ENCODE measurements at places on chromosomes 11 and 22.

DNA sequence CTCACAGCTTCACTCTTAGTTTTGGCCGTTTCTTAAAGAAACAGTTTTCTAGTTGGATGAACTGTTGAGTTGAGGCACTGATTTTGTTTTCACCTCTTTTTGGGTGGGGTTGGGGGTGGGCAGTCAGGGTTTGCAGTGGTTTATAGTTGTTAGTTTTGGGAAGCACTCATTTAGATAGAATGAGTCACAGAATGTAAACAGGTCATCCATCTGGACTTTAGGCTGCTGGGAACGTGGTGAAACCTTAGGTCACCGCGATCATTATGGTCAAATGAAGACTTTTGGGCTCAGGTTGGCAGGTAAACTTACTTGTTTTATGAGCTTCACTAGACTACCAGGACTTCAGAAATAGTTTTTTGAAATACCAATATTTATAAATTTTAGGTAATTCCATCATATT, 48.4 kb downstream of the CSTPP1 start:
- no peak for DNase-seq

DNA sequence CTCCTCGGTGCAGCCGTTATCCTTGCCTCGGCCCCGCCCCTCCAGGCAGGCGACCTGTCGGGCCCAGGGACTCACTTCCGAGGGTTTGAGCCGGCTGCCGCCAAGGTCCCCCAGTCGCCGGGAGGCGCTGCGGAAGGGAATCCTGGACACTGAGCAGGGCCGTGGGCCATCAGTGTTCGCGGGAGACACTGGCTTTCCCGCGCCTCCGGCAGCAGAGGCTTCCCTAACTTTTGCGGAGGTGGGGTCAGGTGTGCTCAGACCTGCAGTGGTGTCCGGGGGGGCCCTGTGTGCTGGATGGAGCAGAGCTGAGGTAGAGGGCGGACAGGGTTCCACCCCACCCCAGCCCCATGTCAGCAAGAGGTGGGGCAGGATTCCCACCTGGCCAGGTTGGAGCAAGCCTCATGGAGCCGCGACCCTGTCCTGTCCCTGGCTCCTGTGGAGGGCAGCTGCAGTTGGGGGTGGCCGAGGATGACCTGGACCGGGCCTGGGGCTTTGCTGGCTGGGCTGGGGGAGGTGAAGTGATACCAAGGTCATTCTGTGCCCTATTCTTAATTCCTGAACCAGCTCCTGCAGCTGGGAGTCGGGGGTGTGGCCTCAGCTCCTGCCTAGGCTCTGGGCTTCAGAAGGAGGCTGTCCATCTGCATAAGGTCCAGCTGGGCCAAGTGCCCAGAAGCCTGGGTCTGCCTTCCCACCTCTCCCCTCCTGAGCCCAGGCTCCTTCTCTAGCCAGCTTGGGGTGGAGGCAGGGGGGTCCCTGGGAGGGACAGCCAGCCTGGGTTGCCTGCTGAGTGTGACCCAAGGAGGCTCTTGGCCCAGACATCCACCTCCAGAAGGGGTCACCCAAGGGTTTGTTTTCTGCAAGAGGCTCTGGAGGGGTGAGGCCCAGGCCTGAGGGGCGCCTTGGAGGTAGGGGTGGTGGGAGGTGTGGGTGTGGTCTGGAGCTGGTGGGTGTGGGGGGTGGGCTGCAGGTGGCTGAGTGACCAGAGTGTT, 8.4 kb downstream of the TSPAN4 start:
- no peak for DNase-seq

- no peak for DNase-seq
Observed at GRCh38 chr11:60912851-60913528, 968 bp upstream of the TMEM109 start.

- DNase-seq, result no peak
Observed at GRCh38 chr11:110679323-110679975, 32.8 kb downstream of the ARHGAP20 start.

DNA sequence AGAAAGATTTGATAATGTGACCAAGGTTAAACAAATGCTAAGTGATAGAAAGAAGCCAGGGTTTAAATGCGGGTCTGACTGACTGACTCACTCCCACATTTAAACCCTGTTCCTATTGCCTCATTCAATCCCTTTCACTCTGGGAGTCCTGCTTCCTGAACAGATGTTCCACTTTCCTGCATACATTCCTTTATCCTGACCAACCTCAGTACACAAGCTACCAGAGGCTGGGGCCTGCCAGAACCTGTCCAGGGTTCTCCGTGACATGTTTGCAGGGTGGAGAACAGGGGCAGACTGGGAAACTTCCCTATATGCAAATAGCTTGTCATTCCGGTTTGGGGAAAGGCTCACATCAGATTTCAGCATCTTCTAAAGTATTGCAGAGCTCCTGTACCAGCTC, 3.0 kb upstream of the ANKK1 start:
- no peak for DNase-seq

- DNase-seq, result no peak
Observed at GRCh38 chr11:129967996-129968395, 34.6 kb downstream of the PRDM10 start.

DNA sequence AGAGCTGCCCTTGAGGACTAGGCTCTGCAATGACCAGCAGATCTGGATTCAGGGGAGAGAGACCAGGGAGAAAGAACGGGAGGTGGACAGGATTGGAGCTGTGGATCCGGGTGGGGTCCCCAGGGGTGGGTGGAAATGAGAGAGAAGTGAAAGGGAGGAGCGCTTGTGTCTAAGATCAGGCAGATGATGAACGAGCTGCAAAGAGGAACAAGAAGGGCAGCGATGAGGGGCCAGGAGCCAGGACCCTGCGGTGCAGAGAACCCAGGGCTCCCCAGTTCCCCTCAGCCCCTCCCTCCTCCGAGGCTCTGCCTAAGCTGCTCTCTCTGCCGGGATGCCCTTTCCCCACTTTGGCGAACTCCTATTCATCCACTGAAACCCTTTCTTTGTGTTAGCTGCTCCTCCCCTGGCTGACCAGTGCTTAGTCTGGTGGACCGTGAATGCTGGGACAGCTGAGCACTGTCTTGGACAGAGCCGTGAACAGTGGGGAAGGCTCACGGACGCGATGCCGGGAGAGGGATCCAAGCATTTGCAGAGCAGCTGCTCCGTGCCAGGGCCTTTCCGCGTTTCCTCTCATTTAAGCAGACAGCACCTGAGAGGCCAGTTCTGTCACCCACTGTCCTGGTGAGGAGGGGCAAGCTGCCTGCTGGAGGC, 35.9 kb downstream of the SHISAL1 start:
- no peak for DNase-seq
